SW480 (cell line): ENCODE measurements at places on chromosomes 2 and 18.

DNA sequence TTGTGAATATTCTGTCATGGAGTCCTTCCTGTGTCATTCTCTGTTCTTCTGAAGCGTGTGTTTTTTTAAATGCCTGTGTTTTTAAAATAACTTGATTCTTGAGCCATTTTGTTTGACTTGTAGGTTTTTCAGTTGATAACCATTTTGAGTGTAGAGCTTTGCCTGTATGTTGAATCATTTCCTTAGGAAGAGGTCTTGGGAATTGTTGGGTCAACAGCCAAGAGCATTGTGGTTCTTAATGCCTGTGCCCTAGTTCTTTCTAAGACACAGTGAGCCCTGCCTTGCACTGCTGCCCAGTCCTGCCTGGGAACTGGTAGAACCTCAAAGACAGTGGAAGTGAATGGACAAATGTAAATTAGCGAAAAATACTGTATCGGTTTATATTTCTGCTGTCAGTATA lies 25.9 kb downstream of the RAB12 start:
- no peak for DNase-seq

DNA sequence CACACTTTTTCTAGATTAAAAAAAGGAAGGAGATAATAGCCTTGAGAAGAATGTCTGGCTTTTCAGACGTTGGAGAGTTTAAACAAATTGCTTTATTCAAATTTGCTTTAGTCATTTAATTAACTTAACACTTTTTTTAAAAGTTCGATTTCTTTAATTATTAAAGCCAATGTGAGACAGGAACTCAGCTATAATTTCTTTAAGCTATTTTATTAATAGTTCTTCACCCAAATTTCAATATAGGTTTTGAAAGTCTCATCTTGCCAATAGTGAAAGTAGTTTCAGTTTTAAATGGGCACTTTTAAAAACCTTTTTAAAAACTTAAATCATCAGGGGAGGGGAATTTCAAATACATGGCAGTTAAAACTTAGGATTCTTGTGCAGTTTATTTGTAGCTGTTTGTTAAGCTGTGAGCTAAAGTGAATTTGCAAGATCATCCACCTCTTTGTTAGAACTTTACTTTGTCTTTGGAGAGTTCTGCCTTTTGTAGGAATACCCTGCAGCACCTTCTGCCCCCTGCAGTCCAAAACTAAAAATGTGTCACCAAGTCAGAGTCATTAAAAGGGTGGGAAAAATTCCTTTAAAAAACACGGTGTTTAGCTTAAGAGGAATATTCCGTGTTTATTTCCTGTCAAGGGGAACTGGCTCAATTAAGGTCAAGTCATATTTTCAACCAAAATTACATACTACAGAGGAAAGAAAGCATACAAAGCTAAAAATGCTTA lies 4.6 kb downstream of the TGIF1 start:
- peak; percentile 67 for DNase-seq

DNA sequence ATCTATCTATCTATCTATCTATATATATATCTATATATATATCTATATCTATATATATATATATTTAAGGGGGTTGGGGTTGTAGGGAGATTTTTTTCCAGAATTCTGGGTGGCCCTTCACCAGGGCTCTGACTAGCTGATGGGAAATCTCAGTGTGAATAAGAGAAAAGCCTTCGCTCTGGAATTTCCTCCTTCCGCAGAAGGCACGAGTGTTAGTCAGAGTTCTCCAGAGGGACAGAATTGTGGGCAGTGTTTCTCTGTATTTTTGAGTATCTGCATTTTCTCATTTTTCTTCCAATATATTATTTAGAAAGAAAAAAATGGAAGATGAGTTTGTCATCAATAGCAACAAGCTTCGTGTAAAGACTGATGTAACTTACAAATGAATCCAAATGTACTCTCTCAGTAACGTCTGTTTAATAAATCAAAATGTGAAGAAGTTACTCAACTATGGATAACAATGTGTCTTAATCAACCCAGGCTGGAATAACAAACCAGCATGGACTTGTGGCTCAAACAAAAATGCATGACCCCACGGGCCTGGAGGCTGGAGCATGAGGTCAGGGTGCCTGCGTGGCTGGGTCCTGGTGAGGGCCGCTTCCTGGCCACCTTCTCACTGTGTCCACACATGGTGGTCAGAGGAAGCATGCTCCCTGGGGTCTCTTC lies 10.6 kb upstream of the SNTG2 start:
- DNase-seq: no peak

- DNase-seq: no peak
Observed at GRCh38 chr2:11220445-11220844, 65.2 kb downstream of the SLC66A3 start.

GRCh38 chr2:216551234-216552068 lies 52.8 kb downstream of the RPL37A start:
- DNase-seq: peak; percentile 35

DNA sequence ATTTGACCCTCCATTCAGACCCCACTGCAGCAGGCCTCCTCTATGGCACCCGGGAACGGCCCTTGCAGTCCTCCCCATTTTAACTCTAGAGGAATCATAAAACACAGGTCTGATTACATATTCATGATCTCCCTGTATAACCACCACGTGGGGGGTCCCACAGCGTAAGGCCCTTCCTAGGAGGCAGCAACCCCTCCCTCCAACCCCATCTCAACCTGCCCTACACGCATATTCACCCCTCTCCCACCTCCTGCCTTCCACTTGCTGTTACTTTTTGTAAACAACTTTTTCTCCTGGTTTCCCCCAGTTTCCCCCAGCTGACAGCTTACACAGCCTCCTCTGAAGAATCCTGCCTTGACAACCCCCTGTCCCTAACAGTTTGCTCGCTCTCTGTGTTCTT lies 85.1 kb upstream of the FOXI3 start:
- no peak for DNase-seq

GRCh38 chr2:131127076-131127475 lies 21.9 kb downstream of the PLEKHB2 start:
- DNase-seq: no peak

DNA sequence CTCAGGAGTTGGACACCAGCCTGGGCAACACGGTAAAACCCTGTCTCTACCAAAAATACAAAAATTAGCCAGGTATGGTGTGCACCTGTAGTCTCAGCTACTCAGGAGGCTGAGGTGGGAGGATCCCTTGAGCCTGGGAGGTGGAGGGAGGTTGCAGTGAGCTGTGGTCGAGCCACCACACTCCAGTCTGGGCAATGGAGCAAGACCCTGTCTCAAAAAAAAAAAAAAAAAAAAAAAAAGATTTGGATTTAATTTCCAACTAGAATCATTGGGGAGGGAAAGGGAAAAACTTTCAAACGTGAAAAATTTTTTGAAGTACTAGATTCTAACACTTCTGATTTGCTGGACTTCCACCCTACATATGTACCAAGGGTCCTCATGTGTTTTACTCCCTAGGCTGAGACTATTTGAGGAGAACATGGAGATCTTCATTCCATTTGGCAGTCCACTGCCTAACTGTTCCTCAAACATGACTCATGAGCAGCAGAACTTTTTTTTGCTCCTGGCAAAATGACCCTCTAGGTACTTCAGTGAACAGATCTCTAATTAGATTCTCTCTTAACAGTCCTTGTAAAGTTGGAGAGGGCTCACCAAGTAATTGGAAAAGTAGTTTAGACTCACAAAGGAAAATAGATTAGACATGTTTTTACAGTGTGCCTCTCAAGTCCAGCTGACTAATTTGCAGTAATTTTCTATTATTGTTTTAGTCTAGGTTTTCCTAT lies 267.6 kb downstream of the METTL4 start:
- peak; percentile 31 for DNase-seq

DNA sequence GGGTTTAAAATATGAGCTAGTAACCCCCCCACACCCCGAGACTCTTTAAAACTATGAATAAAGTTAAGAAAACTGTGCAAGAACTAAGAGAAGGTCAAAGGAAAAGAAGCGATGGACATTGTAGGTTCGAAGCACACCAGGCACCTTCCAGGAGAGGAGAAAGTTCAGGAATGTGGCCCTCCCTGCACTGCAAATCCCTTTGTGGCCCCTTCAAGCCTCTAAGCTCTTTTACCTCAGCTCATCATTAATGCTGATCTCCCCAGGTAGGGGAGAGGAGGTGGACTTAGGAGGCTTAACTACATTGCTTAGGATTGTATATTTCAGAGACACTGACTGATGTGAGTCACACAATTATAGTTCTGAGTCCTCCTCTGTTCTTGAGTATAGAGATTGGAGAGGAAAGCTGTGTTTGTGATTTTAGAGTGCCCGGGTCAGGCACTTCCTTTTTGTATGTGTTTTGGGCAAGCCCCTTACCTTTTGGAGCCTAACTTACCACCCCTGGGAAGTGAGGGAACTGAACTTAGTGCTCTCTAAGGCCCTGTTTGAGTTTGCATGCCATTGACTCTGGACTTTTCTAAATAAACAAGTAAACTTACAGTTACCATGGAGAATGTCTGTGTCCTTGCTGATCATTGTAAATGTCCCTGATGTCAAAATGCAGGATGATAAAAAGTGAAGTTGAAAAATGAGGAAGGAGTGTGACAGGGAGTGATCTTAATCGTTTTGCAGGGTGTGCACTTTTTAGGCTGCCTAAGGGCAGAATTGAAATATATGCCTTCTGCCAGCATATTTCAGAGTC lies 140.8 kb upstream of the ZEB2 start:
- DNase-seq: no peak

DNA sequence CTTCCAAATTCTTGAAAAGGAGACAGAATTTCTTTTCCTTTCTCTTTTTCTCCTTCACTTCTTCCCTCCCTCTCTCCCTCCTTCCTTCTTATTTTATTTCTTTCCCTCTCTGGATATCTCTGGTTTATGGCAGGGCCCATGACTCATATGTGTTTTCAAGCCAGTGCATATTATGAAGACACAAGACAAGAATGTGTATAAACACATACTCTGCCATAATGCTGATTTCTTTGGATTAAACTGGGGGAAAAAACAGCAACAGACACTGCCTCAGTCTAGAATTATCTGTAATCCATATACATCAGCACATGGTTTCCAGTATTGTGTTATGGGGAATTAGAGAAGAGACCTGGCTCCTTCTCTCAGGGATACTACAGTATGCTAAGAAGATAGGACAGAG lies 82.8 kb upstream of the CPO start:
- no peak for DNase-seq

DNA sequence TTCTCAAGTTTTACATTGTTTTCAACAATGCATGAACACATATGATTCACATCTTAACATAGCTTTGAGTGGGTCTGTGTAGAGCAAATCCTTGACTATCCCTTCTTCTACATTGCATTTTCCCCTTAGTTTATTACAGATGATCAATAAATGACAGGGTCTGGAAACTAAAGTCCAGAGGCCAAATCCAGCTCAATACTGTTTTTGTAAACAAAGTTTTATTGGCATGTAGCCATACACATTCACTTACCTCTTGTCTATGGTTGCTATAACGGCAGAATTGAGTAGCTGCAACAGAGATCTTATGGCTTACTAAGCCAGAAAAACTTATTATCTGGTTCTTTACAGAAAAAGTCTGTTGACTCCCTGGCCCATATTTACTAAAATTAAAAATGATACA lies 12.8 kb downstream of the FANCL start:
- DNase-seq: no peak

DNA sequence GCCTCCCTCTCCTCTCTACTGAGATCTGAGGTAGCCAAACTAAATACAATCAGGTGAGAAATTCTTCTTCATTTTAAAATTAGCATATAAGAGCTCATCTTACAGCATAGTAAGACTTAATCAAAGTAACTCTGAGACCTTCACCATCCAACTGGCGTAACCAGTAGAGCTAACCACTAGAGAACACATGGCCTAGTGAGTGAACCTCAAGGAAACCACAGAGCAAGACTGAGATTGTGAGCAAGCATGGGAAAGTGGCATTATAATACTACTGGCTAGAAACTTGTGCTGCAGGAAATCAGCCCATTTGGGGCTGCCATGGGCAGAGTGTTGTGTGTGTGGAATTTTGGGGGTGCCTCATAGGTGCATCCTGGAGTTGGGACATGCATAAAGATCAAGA lies 61.1 kb upstream of the SPHKAP start:
- no peak for DNase-seq

DNA sequence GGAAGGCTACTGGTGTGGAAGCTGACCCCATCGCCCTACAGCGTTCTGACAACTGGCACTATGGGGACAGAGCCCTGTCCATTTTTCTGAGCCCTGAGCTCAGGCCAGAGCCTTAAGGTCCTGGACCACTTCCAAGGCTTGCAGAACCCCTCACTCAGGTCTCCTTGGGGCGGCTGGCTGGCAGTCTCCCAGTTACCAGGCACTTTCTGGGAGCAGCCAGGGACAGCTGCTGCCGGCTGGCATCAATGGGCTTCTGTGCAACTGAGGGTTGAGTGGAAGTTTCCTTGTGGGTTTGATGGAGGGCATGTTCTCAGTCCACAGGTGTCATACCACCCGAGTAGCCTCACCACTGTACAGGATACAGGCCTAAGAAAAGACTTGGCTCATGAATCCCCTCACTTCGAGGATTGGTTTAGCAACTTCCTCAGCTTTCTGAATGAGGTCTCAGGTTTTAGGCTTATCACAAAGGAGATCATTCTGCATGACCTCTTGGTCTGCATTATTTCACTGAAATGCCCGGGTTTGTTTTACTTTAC lies 27.4 kb upstream of the WIPF1 start:
- DNase-seq: no peak

DNA sequence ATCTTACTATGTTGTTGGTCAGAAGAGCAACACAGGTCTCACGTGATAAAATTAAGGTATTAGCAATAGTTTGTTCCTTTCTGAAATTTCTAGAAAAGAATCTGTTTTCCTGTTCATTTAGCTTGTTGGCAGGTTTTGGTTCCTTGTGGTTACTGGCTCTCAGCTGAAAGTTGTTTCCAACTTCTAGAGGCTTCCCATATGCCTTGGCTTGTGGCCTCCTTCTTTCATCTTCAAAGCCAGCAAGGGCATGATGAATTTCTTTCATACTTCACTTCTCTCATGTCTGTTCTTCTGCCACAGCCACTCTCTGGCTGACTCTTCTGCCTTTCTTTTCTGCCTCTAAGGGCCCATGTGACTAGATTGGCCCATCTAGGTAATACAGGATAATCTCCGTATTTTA lies 193.7 kb downstream of the TRIB2 start:
- DNase-seq: no peak

GRCh38 chr2:100518801-100519200 lies 44.0 kb upstream of the PDCL3 start:
- no peak for DNase-seq

DNA sequence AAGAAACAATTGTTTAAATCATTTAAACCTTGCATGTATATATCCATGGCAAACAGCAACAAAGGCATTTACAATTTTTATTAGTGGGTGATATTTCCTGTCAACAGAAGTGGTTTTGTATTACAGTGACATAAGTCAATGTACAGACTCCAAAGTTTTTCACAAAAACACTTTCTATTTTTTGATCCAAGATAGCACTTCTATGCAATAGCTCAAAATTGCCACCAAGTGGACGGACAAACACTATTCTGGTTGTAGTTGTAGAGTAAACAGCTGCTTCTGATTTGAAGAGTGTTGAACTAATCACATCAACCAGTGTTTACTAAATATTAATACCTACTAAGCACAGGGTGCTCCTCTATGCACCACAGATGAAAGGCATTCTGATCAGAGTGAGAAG lies 421.4 kb downstream of the NCKAP5 start:
- DNase-seq: no peak

DNA sequence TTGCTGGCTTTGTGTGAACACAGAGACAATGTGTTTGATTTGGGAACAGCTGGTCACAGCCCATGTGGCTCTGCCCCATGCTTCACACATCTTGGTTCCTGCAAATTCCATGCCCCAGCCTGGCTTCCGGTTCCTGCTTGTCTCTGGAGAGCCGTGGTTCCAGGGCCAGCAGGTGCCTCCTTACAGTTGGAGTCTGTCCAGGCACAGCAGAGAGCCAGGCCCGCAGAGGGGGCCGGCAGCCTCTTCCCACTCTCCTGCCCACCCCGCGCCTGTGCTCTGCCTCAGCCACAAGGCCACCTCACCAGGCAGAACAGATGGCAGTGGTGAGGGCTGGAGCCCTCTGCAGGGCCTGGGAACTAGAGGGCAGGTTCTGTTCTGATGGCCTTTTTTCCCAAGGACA lies 81.5 kb downstream of the LDLRAD4 start:
- DNase-seq: no peak
